Epithelial cell of proximal tubule (primary cell): ENCODE measurements at places on chromosomes 1 and 21.
A peak's percentile ranks its signal among the peaks of the same experiment; 100 is the strongest.

DNA sequence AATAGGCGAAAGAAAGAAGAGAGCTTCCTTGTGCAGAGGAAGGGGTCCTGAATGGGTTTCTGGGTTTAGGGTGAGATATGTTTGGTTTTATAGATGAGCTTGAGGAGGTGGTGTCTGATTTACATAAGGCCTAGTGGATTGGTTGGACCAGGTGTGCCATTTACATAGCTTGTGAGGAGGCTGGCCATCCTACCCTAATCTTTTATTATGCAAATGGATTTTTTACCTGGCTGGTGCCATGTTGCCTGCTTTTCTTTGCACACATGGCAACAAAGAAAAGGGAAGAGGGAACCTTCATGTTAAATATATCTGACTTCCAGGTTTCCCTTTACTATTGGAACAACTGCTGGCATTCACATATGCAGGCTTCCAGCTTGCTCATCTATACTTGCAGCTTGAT is 585.3 kb downstream of the PTPRU start:
- no peak for DNase-seq

DNA sequence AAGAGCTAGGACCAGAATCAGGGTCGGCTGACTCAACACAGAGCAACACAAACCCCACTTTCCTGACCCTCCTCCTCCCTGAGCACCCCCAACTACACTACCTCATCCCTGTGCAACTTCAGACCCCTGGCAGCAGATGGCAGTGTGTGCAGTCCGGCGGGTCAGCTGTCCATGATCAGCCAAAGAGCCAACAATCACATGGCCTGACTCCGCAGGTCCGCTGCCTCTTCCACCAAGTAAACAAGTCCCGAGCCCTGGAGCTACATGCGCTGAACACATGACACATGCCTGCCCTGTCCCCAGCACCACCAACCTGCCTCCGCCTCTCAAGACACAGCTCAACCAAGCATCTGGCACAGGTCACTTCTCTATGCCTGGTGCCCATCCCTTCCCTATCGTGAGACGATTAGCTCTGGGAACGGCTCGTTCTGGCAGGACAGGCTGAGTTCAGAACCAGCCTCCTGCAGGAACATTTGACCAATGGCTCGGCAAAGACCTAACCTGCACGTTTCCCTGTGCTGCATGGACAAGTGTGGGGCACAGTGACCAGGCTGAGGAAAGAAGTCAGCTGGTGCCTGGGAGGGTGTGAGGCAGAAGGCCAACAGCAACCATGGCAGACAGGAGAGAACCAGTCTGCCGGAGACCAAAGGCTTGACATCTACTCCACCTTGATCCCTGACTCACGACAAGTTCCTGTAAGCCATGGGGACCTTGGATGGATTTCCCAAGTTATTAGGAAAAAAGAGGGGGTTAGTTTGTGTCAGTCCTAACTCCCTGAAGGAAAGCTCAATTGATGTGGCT is 60.3 kb downstream of the CD46 start:
- DNase-seq, result no peak

GRCh38 chr1:106937104-106937503 is 119.4 kb upstream of the PRMT6 start:
- no peak for DNase-seq

- DNase-seq, result no peak
Observed at GRCh38 chr1:58621391-58621790, 44.3 kb upstream of the TACSTD2 start.

DNA sequence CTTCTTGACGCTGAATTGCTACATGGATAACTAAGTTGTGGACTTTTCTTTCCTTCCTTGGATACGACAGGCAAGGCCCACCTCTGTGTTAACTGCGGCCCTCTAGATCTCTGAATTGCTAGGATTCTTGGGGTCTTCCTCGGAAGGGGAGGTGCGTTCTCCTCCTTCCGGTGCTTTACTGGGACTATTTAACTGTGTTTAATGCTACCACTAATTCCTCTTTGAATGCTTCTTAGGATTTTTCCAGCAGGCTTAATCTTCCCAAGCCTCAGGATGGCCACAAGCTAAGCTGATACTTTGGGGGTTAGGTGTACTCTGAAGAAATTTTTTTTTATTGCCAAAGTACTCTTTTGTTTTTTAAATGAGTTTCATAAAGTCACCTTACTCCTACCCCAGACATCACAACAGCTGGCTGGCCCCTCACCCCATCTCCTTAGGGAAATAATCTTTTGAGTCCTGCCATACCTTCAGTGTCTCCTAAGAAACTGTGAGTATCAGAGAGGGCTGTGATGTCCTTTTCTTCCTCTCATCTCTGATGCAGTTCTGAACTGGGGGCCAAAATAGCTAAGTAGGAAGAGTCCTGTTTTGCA is 21.4 kb downstream of the KIRREL1 start:
- DNase-seq, result no peak

- no peak for DNase-seq
Observed at GRCh38 chr1:26097696-26098095, 13.9 kb upstream of the PDIK1L start.

DNA sequence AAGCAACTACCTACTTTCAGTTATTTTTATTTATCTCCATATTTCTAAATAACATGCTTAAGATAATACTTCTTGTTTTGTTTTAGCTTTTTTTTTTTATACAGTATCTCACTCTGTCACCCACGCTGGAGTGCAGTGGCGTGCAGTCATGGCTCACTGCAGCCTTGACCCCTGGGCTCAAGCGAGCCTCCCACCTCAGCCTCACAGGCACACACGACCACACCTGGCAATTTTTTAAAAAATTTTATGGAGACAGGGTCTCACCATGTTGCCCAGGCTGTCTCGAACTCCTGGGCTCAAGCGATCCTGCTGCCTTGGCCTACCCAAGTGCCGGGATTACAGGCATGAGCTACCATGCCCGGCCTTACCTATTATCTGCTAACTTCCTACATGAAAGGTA is 20.6 kb downstream of the TUT4 start:
- DNase-seq, result no peak

DNA sequence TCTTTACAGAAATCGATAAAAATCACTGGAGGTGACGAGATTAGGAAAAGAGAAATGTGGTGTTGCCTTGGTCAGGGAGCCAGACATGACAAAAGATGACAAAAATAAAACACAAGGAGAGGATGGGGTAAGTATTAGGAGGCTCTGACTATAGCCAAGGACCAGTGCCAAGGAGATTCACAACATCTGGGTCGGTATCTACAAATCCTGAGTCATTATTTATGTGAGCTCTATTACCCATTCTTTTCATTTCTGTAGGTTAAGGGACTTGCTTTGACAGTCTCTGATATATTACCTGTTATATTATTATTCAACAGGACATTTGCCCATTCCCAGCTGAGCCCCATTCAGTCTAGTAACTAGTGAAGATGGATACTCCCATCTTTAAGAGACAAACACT is 120.8 kb downstream of the TYW3 start:
- DNase-seq, result no peak

DNA sequence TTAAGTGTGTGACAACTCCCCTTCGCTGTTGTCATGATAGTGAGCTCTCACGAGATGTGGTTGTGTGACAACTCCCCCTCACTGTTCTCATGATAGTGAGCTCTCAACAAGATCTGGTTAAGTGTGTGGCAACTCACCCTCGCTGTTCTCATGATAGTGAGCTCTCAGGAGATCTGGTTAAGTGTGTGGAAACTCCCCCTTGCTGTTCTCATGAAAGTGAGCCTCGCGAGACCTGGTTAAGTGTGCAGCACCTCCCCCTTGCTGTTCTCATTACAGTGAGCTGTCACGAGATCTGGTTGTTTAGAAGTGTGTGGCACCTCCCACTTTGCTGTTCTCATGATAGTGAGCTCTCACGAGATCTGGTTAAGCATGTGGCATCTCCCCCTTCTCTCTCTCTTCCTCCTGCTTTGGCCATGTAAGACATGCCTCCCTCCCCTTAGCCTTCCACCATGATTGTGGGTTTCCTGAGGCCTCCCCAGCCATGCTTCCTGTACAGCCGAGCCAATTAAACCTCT is 25.1 kb upstream of the LSS start:
- DNase-seq, result no peak

DNA sequence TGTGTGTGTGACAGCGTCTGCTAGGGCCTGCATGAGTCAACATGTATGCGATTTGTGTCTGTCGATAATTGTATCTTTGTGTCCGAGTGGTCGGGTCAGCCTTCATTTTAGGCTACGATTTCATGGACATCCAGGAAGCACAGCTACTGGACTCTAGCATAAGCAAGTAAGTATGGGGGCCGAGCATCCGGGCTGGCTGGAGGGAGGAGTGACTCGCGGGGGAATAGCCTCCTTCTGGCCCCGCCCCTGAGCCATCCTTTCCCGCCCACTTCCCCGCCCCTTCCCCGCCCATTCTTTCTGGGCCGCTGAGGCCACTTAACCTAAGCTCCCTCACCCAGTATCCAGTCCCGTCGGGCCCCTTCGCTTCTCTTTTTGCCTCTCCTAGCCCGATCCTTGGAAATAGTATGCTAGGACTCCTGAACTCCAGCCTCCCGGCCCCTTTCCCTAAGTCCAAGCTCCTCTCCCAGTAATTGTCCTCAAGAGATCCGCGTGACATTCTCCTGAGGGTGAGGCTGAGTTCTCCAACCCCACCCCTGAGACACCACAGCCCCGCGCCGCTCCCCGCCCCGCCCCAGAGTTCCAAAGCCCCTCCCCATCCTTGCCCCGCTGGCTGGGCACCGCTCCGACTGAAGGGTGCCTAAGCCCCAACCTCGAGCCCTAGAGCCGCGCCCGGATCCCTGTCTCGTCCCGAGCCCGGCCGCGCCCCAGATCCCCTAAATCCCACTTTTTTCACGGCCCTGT is 1.2 kb downstream of the MAP3K6 start:
- DNase-seq, result no peak

DNA sequence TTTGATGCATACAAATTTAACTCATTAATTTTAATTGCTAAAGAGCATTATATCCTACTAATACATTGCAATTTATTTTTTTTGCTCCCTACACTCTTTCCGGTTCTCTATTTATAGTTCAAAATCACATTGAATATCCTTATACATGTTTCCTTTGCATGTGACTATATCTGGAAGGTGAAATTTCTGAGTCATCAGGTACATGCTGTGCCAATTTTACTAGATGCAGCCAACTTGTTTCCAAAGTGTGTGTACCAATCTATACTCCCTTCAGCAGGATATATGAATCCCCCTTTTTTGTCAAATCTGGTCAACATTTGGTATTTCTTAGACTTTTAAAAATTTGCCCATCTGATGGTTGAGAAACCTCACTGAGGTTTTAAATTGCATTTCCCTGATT is 602.9 kb upstream of the CAMK1G start:
- DNase-seq, result no peak

GRCh38 chr1:98057236-98057910 is 136.5 kb upstream of the DPYD start:
- no peak for DNase-seq

DNA sequence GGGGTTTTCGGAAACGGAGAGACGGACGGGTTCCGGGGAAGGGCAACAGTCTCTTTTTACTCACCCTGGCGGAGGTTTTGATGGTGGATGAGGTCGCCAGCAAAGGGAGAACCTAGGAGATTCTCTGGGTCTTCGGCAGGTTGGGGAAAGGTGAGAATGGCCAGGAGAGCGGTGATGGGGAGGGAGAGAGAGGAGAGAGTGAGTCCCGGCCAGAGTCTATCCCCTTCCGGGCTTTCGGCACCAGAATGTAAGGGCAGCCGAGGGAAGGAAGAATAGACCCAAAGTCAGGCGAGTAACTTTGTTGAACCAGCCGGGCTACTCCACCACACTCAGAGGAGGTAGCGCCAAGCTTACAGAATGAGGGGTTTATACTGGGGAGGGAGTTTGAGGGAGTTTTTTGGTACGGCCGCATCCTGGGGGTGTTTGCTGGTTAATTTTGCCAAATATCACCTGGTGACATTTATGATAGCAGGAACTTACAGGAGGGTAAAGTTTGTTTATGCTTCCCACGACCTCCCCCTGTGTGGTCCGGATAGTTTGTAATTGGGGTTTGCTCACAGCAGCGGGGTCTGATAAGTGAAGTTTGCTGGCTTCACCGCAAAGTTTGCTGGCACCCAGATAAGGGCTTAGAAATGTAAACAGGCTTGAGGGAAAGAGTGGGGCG is 141.1 kb upstream of the ETV3 start:
- DNase-seq, result no peak

GRCh38 chr1:109792056-109792831 is 28.5 kb upstream of the EPS8L3 start:
- DNase-seq, result peak; percentile 50

DNA sequence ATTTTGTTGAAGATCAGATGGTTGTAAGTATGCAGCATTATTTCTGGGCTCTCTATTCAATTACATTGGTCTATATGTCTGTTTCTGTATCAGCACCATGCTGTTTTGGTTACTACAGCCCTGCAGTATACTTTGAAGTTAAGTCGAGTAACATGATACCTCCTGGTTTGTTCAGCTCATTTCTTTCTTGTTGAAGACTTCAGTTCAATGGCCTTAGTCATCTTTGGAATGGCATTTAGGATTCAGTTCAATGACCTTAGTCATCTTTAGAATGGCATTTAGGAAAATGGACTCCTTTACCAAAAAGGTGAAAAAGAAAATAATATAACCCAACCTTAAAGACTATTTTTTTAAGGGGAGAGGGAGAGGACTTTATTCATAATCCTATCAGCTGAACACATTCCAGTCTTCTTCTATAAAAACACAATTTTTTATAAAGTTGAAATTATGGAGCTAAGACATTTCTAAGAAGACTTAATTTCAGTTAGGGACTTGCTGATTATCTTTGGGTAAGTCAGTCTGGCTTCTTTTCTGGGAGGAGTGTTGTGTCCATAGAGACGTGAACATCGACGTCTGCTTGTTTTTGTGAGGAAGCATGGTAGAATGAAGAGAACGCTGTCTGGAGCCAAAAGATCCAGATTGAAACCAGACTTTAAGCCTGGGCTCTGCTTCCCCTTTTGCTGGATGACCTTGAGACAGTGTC is 48.3 kb downstream of the DDR2 start:
- no peak for DNase-seq

GRCh38 chr21:32584472-32584871 is 851 bp downstream of the TCP10L start:
- no peak for DNase-seq

DNA sequence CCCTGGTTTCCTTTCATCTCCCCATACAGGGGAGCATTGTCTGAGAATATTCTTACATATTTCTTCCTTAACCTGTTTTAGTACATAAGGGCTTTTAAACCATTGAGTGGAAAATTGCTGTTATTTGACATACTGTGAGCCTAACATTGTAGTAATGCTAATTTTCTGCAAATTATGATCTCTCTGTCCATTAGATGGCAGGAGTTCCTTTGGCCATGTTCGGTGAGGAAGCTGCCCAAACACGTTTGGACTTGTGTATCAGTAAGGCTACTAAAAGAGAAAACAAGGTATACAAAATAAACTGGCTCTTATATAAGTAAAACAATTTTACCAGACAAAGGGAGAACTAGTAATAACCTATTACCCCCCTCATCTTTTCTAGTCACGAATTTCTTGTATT is 29.2 kb downstream of the CDC7 start:
- DNase-seq, result no peak

DNA sequence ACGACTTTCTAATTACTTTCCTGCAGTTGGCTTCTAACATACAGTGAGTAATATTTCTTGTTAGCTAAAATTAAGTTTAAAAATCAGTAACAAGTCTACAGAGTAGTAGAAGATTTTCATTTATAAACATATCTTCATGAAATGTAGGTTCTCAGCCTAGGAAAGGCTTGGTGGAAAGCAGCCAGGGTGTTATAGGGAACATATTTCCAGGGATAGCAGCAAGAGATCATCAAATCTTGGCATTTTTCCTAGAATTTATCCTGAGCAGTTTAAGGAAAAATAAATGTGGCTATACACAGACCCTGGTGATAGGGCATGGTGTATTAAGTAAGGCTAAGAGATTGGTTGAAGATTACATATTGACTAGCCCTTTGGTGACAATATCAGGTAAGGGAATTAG is 203.5 kb upstream of the NEGR1 start:
- DNase-seq, result no peak

GRCh38 chr1:79682478-79682877 is 675.9 kb upstream of the ADGRL4 start:
- DNase-seq, result no peak
